ENCODE measurements at places on chromosomes 5 and 9. TPM values are rescaled to one million over a fixed set of nuclear protein-coding genes. Genes with fewer than 3 reads are reported as not detected.

- DNase-seq = peak; percentile 54
Observed at GRCh38 chr9:17116400-17116837, 18.4 kb upstream of the CNTLN start.

The PCA3 gene
- under 0.01 TPM for total RNA-seq

- DNase-seq = no peak
Observed at GRCh38 chr5:137945825-137946224, 56.6 kb downstream of the PKD2L2 start.

GRCh38 chr5:36552651-36553393, 53.6 kb upstream of the SLC1A3 start:
- no peak for DNase-seq

- no peak for DNase-seq
Observed at GRCh38 chr9:26066237-26066636, 388.0 kb upstream of the TUSC1 start.

The TRAF1 gene
- 1.1 TPM for total RNA-seq

- no peak for DNase-seq
Observed at GRCh38 chr5:33720176-33720575, 171.6 kb downstream of the ADAMTS12 start.

GRCh38 chr5:142461028-142461590, 136.3 kb upstream of the SPRY4 start:
- no peak for DNase-seq

- no peak for DNase-seq
Observed at GRCh38 chr9:33341182-33341581, 50.9 kb downstream of the NFX1 start.

The NUP155 gene
- total RNA-seq = 55.4 TPM

GRCh38 chr9:130555968-130556367, 23.4 kb upstream of the FUBP3 start:
- DNase-seq = no peak

The COL15A1 gene
- total RNA-seq = 31.5 TPM

- DNase-seq = no peak
Observed at GRCh38 chr9:109708451-109708945, 71.5 kb upstream of the PALM2AKAP2 start.

The OLFM1 gene
- 17.2 TPM for total RNA-seq

DNA sequence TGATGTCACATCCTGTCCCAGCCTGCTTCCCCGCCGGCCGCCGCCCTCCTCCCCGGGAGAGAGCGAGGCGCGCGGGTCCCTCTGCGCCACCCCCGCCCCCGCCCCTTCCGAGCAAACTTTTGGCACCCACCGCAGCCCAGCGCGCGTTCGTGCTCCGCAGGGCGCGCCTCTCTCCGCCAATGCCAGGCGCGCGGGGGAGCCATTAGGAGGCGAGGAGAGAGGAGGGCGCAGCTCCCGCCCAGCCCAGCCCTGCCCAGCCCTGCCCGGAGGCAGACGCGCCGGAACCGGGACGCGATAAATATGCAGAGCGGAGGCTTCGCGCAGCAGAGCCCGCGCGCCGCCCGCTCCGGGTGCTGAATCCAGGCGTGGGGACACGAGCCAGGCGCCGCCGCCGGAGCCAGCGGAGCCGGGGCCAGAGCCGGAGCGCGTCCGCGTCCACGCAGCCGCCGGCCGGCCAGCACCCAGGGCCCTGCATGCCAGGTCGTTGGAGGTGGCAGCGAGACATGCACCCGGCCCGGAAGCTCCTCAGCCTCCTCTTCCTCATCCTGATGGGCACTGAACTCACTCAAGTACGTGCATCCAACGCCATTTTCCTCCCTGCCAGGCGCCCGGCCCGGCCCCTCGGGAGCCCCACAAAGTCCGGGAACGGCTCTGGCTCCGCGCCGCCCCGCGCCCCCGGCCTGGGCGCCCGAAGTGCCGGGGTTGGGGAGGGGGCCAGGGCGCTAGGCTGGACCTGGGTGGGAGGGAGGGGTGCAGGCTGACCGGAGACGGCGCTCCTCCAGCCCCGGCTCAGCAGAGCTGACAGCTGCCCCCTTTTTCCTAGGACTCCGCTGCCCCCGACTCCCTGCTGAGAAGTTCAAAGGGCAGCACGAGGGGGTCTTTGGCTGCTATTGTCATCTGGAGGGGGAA, 12.0 kb upstream of the OLFM1 start:
- DNase-seq = peak; percentile 4

GRCh38 chr9:21455320-21455719, 15.1 kb downstream of the IFNA1 start:
- DNase-seq = peak; percentile 57

- DNase-seq = peak; percentile 85
Observed at GRCh38 chr9:130770679-130771442, 64.2 kb upstream of the ABL1 start.

The SH3GLB2 gene
- total RNA-seq = 70.1 TPM

DNA sequence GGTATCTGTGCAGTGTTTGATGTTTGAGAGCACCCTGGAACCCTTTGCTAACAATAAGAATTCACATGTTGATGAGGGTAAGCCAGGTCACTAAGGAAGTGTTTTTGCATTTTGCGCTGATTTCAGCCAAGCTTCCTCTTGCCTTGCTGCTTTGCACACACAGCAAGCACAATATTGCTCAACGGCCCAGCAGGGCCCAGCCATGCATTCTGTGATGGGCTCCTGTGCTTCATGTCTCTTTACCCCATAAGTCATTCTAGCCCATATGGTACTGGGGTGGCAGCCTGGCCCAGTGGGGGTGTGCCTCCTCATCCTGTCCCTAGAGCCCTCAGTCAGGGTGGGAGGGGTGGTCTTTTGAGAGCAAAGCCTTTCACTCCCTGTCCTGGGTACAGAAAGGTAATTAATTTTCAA, 481.3 kb downstream of the GADD45G start:
- no peak for DNase-seq

DNA sequence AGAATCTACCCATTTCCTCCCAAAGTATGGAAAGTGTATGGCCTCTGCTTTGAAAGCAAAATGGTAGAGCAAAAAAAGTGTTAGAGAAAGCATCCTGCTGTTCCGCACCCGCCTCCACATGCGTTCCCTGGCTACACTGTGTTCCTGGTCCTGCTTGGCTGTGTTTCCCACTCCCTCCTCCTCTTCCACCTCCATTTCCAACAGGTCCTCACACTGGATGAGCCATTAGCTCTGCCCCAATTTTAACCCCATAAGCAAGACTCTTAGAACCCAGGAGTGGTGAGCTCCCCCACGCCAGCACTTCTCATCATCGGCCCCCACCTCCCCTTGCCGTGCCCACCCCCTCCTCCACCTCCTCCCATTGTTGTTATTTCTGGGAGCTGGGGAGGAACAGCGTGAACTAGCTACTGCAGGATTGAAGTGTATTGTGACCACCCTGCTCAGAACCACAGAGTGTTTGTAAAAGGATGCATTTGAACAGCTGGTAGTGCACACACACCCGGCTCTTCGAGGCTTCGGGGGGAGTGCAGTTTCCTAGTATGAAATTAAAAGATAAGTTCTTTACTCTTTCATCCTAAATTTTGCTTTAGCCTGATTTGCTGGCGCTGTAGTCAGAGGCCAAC, 120.0 kb downstream of the PDZD2 start:
- DNase-seq = no peak

GRCh38 chr5:142846406-142846805, 76.2 kb downstream of the ARHGAP26 start:
- DNase-seq = no peak

DNA sequence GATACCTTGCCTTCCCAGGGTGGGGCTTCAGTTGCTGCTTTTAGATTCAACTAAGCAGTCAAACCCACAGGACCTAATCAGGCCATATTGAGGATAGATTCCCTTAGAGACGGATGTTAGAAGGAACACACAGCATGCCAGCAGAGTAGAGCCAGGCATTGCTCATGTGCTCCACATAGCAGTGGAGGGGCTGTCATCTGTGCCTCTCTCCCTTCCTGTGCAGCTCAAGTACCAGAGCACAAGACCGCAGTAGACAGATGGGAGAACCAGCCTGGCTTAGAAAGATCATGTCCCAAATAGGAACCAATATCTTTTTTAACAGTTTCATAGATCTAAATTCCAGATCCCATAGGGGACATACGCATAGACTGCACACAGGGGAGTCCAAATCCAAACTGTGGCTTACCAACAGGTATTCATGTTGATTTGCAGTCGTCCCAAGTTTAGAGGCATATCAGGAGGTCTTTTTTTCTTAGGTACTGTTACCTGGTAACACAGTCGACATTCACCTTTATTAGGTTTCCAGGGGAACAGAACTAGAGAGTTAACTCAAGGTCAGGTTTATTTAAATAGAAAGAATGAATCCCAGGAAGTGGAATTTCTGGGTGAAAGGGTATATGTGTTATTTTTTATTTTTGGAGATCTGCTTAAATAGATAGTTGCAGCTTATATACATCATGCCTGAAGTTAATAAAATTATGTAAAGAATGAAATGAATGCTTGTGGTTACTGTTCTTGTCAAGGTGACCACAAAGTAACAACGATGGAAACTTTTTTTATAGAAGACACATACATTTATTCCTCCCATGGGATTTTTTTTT, 43.5 kb upstream of the PCAT7 start:
- no peak for DNase-seq

DNA sequence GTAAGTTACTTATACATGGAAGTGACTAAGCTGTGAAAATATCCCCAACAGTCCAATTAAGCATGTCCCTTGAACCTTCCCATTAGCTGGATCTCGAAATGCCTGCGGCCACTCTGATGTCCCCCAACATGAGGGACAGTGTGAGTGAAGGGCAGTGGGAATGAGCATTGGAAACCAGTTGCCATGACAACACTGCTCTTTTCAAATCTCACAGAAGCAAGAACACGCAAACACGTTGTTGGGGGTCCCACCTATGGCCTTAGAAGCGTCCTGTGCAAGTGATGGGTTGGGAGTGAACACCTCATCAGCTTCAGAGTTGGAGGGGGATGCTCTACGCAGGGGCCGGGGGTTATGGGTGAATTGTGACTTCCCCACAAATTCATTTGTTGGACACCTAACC, 205.9 kb downstream of the NXNL2 start:
- no peak for DNase-seq

The CLIC3 gene
- not detected for total RNA-seq

DNA sequence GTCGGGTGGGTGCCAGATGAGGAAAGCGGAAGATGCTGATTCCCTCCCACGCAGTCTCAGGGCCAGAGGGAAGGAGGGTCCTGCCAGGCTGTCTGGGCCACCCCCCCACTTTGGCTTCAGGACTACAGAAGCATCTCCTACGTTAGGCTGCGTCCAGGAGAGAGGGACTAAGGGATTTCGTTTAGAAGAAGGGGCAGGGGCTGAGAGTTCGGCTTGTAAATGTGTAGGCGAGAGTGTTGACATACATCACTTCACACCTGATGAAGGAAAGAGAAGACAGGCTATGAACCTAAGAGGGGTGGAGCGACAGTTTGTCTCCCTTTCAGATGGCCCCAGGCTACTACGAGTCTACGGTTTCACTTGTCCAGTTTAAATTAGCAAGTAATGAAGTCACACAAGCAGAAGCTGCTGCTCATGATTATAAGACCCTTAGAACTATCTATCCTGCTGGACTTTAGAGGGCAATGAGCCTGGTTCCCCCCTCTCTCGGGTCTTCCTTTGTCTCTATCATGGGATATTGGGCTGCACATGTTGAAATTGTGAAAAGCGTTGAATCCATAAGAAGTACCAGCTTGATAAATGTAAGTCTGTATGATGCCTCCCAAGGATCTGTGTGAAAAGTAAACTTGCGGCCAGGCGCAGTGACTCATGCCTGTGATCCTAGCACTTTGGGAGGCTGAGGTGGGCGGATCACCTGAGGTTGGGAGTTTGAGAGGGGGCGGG, 193.0 kb downstream of the AOPEP start:
- no peak for DNase-seq

DNA sequence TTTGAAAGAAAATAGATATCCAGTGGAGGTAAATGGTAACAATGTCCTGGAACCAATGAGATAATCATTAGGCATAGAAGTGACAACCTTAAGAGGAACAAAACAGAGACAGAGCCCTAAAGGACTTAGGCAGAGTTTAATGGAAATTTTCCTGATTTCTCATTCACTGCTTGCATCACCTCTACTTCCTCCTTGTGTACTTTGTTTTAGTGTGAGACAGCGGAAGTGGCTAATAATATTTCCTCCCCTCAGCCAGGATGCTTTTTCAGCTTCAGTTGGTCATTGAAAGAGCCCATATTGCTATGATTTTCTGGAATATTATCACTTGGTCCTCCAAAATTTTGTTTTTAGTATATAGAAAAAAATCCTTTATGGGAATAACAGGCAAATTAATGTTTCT, 153.4 kb upstream of the MPDZ start:
- DNase-seq = peak; percentile 76

GRCh38 chr5:31825518-31826068, 186.7 kb downstream of the PDZD2 start:
- peak; percentile 80 for DNase-seq

The PCDHB12 gene
- total RNA-seq = 0.68 TPM

GRCh38 chr5:115571441-115571878, 26.9 kb upstream of the FEM1C start:
- peak; percentile 68 for DNase-seq

The ARID3C gene
- 0.51 TPM for total RNA-seq

The AQP7 gene
- not detected for total RNA-seq

The PDE6A gene
- total RNA-seq = 0.05 TPM

DNA sequence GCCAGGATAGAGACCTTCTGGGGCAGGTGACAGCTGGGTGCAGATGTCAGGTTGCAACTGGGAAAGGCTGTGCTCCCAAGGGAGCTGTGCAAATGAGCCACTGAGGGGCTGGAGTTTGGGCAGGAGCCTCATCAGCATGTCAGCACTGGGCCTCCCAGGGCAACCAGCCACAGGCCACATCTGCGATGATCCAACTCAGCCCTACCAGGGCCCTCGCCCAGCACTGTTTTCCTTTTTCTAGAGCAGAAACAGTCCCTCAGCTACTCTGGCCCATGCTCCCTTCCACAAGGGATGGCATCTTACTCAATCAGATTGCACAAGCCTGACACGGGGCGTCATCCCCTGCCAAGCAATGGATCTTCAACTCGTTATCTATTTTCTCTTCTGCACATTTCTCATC, 24.8 kb downstream of the NIPAL4 start:
- DNase-seq = no peak

GRCh38 chr5:34564710-34565235, 91.4 kb upstream of the RAI14 start:
- peak; percentile 66 for DNase-seq

The TMC1 gene
- 0.74 TPM for total RNA-seq

Measured in dermis blood vessel endothelial cell (primary cell).